ENCODE measurements at places on chromosomes 6 and 20. TPM values are rescaled to one million over a fixed set of nuclear protein-coding genes. Genes with fewer than 3 reads are reported as not detected.

The GABRR1 gene
- not detected for total RNA-seq

The LY6G6C gene
- total RNA-seq, result not detected

The MYO6 gene
- 23.4 TPM for total RNA-seq

The RPP40 gene
- total RNA-seq, result 8.5 TPM

The ESR1 gene
- not detected for total RNA-seq

The HMGN4 gene
- total RNA-seq, result 94.7 TPM

The CTSZ gene
- total RNA-seq, result 109 TPM

The JARID2 gene
- 5.7 TPM for total RNA-seq

The GSTA2 gene
- not detected for total RNA-seq

The JPH2 gene
- 2.9 TPM for total RNA-seq

The DEFB124 gene
- total RNA-seq, result not detected

The XRN2 gene
- total RNA-seq, result 112 TPM

DNA sequence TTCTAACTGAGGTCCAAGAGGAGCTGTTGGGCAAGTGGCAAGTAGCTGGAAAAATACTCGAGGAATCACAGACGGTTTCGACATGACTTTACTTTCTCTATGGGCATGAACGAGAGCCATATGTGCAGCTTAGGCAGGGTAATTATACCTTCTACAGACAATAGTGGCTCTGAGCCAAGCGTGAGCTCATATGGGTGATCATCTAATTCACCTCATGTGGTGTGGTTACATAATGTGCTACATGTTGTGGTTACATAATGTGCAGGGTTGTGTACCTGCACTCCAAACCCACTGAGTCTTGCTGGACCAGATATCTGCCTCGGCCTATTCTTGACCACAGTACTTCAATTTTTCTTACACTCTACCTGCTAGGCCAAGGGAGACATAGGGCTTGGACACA, 771.7 kb upstream of the EYS start:
- DNase-seq, result no peak

DNA sequence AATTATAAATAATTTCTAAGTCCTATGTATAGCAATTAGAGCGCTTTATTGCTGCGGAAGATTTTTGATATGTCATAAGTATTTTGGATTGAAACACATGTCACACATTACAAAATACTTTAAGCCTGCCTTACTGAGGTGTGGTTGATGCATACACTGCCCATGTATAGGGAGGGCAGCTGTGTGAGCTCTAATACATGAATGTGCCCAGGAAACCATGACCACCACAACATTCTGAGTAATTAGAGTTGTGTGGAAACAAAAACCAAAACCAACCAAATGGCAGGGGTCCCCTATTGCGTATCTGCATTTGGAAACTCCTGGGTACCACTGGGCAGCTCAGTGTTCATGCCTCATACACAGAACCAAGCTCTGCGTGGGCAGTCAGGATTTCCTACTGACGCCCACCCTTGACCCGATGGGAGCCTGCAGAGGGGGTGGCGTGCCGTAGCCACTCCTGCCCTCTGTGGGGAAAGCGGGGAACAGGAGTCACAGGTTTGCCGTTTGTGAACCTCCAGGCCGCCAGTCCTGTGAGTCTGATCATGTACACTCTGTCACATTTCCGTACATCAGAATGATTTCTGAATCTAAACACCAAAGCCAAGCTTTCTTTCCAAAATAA, 50.9 kb upstream of the PDE10A start:
- no peak for DNase-seq

- no peak for DNase-seq
Measured at GRCh38 chr6:28941684-28942448, 18.1 kb upstream of the TRIM27 start.

- no peak for DNase-seq
Measured at GRCh38 chr20:54346276-54346675, 129.1 kb upstream of the DOK5 start.

GRCh38 chr6:75431379-75431778, 62.2 kb downstream of the FILIP1 start:
- no peak for DNase-seq

DNA sequence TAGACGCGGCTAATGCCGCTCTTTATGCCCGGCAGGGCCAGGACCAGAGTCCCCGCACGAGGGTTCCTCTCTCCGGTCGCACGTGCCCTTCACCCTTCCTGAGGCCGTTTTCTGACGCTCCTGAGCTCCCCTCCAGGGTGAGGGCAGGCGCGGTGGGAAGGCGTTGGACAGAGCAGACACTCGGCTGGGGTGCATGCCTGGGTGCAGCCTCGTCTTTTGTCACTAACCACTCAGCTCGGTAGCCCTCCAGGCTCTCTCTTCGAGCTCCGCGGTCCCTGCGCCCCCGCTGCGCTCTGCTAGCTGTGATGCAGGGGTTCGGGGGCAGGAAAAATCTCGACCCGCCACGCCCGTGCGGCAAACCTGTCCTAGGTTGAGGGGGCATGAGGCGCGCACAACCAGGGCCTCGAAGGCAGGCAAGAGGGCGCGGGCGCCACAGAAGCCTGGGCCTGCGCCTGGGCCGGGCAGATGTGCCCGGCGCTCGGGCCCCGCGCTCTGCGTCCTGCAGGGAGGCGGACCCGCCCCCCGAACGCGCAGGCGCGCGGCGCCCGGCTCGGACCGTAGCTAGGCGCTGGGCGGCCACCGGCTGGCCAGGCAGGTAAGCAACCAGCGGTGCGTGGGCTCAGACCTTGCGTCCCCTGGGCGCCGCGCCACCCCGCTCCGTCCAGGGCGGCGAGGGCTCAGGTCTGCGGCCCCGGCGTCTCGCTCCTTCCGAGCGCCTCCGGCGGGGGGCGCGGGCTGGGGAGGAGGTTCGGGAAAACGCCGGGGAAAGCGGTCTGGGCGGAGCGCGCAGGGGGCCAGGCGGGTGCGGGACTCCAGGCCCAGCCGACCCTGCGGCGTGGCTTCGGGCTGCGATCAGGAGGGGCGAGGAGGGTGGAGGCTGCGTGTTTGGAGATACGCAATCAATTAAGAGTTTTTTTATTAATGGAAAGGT, at the start of gene L3MBTL1:
Gene L3MBTL1, plus strand, starts transcription at position 548 of the 931 bp plus-strand sequence. CDS start 5,807 bp downstream, outside the sequence.
- no peak for DNase-seq

DNA sequence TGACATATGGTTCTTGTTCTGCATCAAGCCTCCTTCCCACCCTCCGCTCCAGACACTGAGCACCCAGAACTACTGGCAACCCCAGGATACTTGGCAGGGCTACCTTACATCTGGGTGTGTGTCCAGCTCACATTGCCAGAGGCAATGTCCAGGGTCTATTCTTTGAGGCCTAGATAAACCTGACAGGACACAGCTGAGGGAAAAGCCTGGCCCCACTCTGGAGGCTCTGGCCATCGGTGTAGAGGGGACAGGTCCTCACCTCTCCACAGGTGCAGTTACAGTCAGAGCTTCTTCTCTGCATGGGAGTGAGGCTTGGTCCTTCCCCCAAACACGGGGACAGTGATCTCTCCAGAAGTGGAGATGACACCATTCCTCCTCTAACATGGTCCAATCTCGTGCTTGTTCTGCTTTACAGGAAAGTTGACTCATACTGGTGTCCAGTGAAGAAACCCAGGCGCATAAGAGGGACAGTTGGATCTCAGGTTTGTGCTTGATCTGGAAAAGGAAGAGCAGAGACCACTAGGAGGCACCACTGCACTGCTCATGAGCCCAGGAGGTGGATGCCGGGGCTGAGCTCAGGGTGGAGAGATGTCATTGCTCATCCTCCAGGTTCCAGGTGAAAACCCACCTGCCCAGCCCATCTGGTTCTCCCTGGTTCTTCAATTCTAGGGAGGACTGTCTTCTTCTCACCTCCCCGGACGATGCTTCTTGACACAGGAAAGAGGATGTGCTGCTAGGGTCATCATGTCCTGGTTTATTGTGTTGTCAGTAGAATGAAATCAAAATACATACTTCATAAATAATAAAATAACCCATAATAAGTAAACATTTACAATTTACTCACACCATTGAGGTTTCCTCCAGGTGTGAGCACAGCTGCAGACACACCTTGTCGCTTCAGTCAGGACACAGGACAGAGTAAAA, 14.7 kb downstream of the HLA-F start:
- no peak for DNase-seq

- no peak for DNase-seq
Measured at GRCh38 chr6:82057846-82058554, 189.5 kb downstream of the IBTK start.

- peak; percentile 9 for DNase-seq
Measured at GRCh38 chr6:104625536-104625935, 234.2 kb downstream of the HACE1 start.

GRCh38 chr20:408843-409696, 971 bp downstream of the RBCK1 start:
- DNase-seq, result no peak

- no peak for DNase-seq
Measured at GRCh38 chr6:137424251-137424650, 69.9 kb downstream of the OLIG3 start.

- peak; percentile 64 for DNase-seq
Measured at GRCh38 chr6:163529605-163530004, 115.1 kb downstream of the QKI start.

DNA sequence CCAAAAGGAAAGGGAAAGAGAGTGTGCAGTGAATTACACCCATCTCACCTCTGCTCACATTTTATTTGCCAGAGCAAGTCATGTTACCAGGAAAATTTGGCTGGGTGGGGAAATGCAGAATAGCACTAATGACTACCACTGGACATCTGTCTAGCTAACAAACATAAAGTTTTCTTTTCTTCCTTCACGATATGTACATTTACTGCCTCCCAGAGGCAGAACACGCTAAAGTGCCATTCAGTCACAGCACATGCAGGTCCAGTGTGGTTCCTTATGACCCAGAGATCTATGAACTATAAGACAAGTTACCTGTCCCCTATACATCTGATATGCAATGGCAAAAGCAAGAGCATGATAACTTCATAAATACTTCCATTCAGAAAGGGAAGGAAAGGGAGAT, 194.1 kb downstream of the OGFRL1 start:
- DNase-seq, result no peak

DNA sequence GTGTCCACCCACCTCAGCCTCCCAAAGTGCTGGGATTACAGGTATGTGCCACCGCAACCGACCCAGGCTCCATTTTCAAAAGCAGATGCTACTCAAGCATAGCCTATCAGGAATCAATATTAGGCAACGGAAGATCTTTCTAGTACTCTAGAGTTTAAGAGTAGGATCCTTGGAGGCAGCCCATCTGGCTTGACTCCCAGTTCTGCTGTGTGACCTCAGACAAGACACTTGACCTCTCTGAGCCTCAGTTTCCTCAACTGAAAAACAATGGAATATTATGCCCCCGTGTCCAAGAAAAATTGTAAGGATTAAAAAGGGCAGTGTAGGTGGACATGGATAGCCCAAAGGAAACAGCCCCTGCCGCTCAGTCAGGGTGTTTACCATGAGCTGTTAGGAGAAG, 14.5 kb downstream of the ADA start:
- no peak for DNase-seq

GRCh38 chr20:51176876-51177275, 154.0 kb upstream of the KCNG1 start:
- DNase-seq, result no peak

DNA sequence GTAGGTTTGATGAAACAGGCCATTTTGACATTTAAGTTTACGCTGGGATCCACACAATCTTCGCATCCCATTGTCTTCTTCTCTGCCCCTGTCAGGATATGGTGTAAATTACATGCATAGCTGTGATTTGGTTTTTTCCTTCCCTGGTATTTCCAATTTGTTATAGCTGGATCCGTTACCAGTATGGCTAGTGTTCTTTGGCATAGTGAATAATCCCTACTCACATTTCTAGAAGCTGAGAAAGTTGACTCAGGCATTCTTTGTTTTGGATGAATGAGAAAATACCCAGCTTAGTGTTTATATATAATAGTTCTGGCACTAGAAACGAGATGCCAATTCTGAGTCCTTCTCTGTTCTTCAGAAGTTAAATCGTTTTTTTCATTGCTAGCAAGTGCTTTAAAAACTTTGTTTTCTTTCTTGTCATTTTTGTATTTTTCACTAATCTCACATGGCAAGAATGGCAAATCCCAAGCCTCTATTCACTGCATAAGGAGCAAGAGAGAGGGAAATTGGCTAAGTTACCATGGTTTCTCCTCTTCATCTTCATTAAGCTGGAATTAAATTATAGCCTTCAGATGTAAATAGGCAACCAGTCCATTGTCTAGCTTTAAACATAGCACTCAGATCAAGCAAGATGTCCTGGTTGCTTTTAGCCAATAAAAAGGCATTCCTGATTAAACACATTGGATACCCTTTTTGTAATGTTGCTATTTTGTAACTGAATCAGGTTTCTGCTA, 91.9 kb upstream of the LAMP5 start:
- no peak for DNase-seq

DNA sequence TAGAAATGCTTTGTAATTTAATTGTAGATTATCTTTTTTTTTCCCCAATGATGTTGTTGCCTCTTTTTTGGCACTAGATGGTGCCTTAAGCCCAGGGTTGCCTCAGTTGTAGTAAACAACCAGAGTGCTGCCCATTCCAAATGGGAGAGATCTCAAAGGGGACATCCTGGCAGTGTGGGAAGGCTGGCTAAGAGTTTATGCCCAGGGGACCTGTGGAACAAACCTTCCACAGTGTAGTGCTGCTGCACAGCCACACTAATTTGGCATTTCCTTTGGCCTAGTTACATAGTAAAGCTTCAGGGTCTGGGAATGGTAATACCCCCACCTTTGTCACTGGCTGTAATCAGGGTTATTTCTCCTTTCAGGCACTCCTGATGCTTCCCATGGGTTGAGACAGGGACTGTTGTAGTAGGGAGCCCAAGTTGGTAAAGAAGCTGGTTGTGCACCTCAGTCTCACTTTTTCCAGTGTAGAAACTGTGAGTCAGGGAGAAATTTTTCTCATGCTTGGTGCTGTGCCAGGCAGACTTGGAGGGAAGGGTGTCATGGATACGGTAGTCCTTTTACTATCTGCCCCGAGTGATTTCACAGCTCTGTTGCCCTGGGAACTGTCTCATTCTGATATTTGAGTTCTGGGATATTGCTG, 177.8 kb upstream of the ECI2 start:
- DNase-seq, result peak; percentile 82

DNA sequence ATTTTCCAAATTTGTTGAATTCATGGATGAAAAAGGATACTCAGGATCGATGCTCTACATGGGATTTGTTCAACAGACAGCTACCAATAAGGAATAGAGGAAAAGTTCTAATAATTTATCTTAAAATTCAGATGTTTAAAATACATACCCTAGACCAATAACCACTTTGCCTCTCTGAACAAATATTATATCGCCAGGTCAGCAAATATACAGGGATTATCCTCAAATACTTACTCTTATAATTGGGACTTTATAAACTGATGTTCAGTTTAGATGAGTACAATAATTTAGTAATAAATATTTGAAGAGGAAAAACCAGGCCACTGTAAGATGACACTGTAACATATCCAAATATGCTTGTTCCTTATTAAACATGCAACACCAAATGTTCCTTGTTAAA, 268.7 kb downstream of the DOK5 start:
- DNase-seq, result no peak

GRCh38 chr6:136123468-136123867, 126.6 kb downstream of the MTFR2 start:
- peak; percentile 66 for DNase-seq

- no peak for DNase-seq
Measured at GRCh38 chr20:39268981-39269461, 306.9 kb downstream of the DHX35 start.

DNA sequence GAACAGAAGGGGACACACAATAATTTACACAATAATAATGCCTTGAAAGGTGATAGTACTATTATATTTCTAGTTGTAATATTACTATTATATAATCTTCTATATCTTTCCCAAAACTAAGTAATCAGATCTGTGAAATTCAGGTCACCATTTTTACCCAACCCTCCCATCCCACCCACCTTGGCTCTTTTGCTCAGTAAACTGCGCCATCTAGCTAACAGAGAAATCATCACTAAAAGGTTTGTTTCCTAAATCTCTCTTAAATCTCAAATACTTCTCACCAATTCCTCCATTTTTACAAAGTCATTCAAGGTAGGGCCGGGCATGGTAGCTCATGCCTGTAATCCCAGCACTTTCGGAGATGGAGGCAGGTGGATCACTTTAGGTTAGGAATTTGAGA, 83.4 kb downstream of the CDK19 start:
- DNase-seq, result no peak

All from epithelial cell of proximal tubule (primary cell).